ENCODE measurements at places on chromosomes 5 and 9. TPM values are rescaled to one million over a fixed set of nuclear protein-coding genes. Genes with fewer than 3 reads are reported as not detected.

Gene BAAT
- under 0.01 TPM for total RNA-seq

Gene FBP1
- 0.38 TPM for total RNA-seq

Gene IRX2
- not detected for total RNA-seq

Gene SLC36A2
- total RNA-seq: not detected

Gene FRRS1L
- total RNA-seq: 0.28 TPM

Gene SLC6A7
- not detected for total RNA-seq

Gene SH3PXD2B
- total RNA-seq: 19.5 TPM

Gene NSA2
- 94.5 TPM for total RNA-seq

Gene RNF180
- 6.4 TPM for total RNA-seq

Gene FAXDC2
- total RNA-seq: 3.0 TPM

Gene NDOR1
- 2.7 TPM for total RNA-seq

Gene FOXD4L5
- total RNA-seq: 0.09 TPM

Gene TNFSF15
- total RNA-seq: 0.27 TPM

Gene FOXD4L3
- total RNA-seq: not detected

Gene FEM1C
- 13.9 TPM for total RNA-seq

Gene LCN1
- 0.66 TPM for total RNA-seq

Gene LRRC19
- not detected for total RNA-seq

Gene HSPB3
- total RNA-seq: not detected

Gene TTC39B
- 1.9 TPM for total RNA-seq

Gene IL33
- 138 TPM for total RNA-seq

Gene IGFBPL1
- not detected for total RNA-seq

Gene SLC45A2
- total RNA-seq: not detected

Gene GRXCR2
- not detected for total RNA-seq

Gene CSNK1G3
- total RNA-seq: 52.6 TPM

Data from endothelial cell of coronary artery (primary cell).